Heart right ventricle (tissue), 16 donors: ENCODE measurements at places on chromosomes 12 and 14. TPM values are rescaled to one million over a fixed set of nuclear protein-coding genes. Genes with fewer than 3 reads are reported as not detected.

- no peak for DNase-seq
These were observed 51.8 kb downstream of the SMUG1 start for GRCh38 chr12:54136844-54137580.

DNA sequence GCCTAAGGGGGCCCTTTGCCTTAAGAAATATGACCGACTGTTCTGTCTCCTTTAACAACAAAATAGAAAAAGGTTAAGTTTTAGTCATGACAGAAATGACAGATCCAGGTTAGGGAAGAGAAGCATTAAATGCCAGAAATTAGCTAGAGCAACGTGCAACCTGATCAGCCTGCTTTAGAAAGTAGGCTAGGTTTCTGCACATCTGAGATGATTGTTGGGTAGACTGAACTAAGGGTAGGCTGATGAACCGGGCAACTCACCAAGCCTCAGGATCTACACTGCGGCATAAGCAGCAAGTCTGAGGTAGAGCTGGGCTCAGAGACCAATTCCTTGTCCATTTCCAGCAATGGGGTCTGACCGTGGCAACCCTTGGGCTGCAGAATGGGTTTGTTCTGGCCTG lies 29.4 kb downstream of the NPC2 start:
- no peak for DNase-seq

GRCh38 chr12:116664085-116664484 lies 73.8 kb downstream of the SPRING1 start:
- DNase-seq: no peak

Gene NELL2
- 0.25 TPM for total RNA-seq

DNA sequence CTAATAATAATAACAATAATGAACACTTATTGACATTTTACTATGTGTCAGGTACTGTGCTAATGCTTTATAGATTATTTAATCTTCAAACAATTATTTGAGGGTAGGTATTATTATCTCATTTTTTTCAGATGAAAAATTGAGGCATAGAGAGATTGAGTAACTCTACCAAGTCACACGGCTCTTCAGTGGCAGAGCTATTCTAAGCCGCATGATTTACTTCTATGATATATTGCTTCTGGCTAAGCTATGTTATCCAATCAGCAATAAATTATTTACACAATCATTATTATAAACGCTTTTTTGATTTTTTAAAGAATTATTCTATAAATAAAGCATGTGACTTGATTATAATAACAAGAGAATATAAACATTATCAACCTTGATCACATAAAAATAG lies 80.0 kb downstream of the TMEM30B start:
- no peak for DNase-seq

Gene RAB3IP
- total RNA-seq: 26.3 TPM

Gene ZDHHC22
- not detected for total RNA-seq

- no peak for DNase-seq
These were observed 1.1 kb upstream of the CSRP2 start for GRCh38 chr12:76879710-76880518.

Gene ANKRD33
- total RNA-seq: not detected

DNA sequence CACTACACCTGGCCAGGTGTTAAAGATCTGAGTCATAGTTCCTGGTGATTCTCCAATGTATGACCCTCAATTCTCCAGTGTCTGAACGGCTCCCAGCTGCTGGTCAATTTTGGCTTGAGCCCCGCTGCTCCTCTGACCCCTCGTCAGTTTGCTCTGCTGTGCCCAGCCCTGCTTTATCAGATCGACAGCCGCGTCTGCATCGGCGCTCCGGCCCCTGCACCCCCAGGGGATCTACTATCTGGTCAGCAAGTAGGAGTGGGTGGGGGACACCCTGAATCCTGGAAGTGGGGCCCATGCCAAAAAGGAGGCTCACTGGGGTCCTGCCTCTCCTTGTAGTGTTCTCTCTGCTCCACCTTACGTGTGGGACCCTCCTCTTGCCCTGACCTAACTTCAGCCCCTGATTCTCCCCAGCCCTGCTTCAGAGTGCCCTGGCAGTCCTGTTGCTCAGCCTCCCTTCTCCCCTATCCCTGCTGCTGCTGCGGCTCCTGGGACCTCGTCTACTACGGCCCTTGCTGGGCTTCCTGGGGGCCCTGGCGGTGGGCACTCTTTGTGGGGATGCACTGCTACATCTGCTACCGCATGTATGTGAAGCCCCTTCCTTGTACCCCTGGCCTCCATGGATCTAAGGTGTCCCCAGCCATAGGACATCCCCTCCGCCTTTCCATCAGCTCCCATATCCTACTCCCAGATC lies 5.0 kb downstream of the SLC39A5 start:
- no peak for DNase-seq

GRCh38 chr14:21300892-21301291 lies 21.0 kb downstream of the RPGRIP1 start:
- peak; percentile 31 for DNase-seq

- no peak for DNase-seq
These were observed 544 bp upstream of the TDP1 start for GRCh38 chr14:89955022-89955744.

GRCh38 chr14:59103396-59103795 lies 85.1 kb upstream of the DAAM1 start:
- DNase-seq: no peak

- no peak for DNase-seq
These were observed 751.1 kb downstream of the TMEM121 start for GRCh38 chr14:106277503-106277902.

Gene RASSF9
- 5.8 TPM for total RNA-seq

DNA sequence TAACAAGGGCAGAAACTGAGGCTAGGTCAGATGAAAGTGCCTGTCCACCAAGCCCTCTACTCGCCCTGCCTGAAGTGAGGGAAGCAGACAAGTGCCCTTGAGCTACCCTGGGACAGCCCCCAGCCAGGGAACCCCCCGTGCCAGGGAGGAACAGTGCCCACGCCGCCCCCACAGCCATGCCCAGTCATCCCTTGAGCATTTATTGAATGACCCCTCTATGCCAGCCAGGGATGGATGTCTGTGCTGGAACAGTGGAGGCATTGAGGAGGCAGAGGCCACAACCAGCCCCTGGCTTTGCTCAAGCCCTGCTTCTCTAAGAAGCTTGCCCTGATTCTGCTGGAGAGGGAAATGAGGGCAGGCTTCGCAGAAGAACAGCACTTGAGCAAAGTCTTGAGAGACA lies 3.7 kb upstream of the AQP6 start:
- no peak for DNase-seq

Gene DBX2
- total RNA-seq: 0.07 TPM

DNA sequence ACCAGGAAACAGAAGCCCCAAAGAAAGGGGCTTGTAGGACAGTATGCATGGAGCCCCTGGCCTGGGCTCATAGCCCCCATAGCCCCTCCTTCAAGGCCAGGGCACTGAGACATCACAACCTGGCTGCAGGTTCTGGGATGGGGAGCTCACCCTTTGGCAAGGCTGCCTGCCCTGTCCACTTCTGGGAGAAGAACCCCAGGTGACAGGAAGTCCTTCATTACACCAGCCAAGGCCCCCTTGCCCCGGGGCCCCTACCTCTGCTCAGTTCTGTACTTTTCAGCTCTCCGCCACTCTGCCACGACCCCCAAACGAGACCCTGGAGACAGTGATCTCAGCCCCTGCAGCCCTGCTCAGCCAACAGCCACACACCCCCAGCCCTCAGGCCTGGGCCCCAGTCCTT lies 223.2 kb upstream of the RTL1 start:
- no peak for DNase-seq

Gene RBP5
- 3.2 TPM for total RNA-seq

DNA sequence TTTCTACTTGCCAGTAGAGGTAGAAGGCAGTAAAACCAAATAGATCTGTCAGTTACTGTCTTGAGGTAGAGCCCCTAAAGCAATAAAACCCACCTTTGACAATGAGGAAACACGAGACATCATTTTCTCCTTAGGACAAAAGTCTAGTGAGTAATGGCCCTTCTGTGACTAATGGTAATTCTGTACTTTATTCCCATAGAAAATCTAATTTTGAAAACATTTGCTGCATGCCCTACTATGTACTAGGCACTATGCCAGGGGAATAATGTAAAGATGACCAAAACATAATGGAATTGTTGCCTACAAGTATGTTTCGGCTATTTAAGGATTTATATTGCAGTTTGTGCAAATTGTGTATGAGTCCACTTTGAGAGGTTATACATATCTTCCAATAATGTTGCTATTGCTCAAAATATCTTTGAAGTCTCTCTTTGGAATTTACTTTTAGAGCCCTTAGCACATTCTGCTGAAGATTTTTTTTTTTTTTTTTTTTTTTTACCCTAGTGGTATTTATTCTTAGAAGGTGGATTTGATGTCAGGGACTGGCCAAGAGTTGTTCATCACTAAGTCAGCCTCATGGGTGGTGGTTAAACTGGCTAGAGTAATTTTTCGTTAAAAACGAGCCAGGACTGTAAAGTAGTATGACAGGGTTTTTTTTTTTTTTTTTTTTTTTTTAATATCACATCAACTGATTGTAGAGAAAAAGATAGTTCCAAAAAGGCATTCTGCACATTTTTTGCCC lies 109.7 kb downstream of the CRADD start:
- no peak for DNase-seq

DNA sequence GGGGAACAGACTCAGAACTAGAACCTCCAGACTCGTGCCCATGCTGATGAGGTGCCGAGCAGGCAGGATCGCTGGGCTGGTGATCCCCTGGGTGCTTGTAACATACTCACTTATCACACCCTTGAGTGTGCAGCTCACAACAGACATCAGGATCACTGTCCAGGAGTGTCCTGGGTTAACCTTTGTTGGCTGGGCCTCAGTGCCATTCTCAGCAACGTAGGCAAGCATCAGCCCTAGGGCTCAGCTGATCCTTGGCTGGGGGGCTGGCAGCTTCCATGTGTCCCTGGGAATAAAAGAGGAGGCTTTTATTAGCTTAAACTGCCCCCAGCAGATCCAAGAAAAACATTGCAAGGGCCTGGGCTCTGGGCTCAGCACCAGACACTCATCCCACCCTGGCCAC lies 1.6 kb downstream of the TMEM229B start:
- DNase-seq: peak; percentile 49

- DNase-seq: no peak
These were observed 167.1 kb downstream of the TTC7B start for GRCh38 chr14:90649083-90649482.
